ENCODE measurements at places on chromosomes 11 and 22.

- no peak for DNase-seq
Observed at GRCh38 chr22:47695176-47695575, 932.7 kb downstream of the TBC1D22A start.

DNA sequence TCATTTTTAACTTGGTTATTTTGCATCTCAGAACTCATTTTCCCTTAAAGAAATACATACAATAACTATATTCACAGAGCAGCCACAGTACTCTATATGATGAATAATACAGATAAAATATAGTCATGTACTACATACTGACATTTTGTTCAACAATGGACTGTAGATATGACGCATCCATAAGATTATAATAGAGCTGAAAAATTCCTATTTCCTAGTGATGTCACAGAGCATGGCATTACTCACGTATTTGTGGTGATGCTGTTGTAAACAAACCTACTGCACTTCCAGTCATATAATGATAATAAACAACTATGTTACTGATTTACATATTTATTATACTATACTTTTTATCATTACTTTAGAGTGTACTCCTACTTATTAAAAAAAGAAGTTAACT, 38.7 kb downstream of the NARS2 start:
- no peak for DNase-seq

DNA sequence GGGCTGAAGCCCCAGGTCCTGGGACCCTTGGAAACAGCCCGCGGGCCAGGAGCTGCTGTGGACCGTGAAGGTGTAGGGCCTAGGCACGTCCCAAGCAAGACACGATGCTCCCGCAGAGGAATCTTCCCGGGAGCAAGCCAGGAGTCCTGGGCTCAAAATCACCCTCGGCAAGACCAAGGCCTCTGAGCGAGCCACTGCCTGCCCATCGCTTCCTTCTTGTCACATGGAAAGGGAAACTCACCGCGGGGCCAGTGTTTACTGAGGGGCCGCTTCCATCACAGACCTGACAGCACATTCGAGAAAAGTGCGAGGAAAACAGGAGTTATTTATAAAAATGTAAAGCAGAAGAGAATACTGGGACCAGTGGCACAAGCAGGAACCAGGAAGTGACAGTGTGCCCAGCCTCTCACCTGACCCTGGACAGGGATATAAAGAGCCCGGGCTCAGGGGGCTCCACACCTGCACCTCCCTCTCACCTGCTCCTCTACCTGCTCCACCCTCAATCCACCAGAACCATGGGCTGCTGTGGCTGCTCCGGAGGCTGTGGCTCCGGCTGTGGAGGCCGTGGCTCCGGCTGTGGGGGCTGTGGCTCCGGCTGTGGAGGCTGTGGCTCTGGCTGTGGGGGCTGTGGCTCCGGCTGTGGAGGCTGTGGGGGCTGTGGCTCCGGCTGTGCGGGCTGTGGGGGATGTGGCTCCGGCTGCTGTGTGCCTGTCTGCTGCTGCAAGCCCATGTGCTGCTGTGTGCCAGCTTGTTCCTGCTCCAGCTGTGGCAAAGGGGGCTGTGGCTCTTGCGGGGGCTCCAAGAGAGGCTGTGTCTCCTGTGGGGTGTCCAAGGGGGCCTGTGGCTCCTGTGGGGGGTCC, at the start of gene KRTAP5-5:
TSS of gene KRTAP5-5 (plus strand) at position 450 of the 860 bp plus-strand sequence. CDS start at position 516, 66 bp downstream.
- no peak for DNase-seq

DNA sequence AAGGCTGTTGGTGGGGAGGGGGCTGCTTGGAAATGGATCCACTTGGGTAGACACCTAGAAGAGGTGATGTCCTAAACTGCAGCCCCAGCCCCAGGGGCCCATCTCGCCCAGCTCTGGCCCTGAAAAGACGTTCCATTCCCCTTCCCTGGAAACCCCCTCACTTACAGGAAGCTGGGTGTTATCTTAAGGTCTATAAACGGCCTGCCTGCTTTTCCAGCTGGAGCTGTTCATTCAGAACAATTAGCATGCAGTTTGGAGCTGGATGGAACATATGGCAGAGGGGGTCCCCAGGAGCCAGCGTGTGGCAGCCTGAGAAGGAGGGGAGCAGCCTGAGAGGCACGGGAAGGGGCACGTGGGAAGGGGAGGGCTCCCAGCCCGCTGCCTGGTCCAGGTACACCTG, 139.6 kb downstream of the PKNOX2 start:
- DNase-seq: no peak
